ENCODE measurements at places on chromosomes 1 and 21.
A peak's percentile ranks its signal among the peaks of the same experiment; 100 is the strongest.

DNA sequence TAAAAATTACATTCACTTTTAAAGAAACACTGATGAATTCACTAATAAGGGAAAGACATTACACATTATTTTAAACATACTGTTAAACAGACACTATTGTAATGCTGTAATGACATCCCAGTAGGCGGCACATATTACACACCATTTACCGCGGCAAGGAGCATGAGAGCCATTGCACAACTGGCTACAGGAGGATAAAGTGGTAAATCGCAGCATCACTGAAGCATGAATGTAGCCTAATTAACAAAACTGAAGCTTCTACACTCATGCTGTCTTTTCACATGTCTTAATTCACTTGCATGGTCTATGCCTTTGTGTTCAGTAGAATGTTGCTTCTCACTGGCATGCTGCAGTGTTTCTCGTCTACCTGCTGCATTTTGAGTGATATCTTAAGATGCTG, 1046.0 kb downstream of the MRPL39 start:
- no peak for DNase-seq

DNA sequence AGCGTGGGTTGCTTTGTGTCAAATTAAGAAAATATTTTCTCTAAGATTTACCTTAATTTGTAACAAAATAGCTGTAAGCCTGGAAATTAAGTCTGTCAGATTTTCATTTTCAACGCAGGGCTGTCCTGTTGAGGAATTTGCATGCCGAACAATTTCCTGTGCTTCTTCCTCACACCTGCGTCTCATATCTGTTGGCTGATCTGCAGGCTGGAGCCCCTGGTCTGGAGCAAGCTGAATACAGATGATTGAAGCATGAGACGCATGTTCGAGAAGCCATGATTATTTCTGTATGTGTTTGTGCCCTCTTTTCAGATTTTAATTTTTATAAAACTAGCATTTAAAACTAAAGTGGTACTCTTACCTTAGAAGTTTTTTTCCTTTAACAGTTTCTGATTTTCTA, 9.8 kb downstream of the MIXL1 start:
- DNase-seq, result no peak

GRCh38 chr1:185727726-185728125, 6.5 kb upstream of the HMCN1 start:
- DNase-seq, result no peak

DNA sequence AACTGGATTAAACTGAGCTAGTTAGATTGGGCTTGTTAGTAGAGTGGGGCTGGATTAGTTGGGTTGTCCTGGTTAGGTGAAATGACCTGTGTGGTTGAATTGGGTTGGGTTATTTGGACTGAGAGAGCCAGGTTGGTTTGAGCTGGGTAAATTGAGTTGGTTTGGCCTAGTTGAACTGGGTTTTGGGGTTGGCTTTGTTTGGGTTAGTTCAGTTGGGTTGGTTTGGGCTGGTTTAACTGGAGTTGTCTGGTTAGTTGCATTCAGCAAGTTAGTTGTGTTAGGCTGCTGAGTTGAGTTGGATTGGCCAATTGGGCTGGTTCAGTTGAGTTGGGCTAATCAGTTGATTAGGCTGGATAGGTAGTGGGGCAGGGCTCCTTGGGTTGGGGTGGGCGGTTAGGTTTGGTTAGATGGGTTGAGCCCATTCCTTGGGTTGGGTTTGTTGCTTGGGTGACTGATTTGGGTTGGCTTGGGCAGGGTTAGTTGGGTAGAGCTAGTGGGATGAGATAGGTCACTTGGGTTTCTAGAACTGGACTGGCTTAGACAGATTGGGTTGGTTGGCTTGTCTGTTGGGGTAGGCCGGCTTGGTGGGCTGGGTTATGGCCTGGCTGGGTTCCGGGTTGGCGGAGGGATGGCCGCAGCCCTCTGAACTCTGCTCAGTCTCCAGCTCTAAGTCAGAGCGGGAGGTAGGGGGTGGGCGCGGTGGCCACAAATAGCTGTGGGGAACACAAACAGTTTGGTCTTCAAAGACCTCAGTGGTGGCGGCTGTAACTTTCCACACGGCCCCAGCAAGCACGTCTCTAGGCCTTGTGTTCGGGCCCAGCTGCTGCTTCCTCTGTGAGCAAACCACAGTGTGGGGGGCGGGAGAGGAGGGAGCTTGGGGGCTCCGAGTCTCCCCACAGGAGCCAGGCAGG, 67.2 kb upstream of the RUNX3 start:
- DNase-seq, result peak; percentile 28

- DNase-seq, result no peak
These were observed 93.3 kb upstream of the CD1D start for GRCh38 chr1:158087320-158087927.

- no peak for DNase-seq
These were observed 38.8 kb downstream of the FRRS1 start for GRCh38 chr1:99727575-99728185.

- no peak for DNase-seq
These were observed 19.7 kb upstream of the ALDH9A1 start for GRCh38 chr1:165717918-165718515.
